Left hindlimb (tissue), 1 donor: ENCODE measurements at places on chromosomes 4 and X.
A peak's percentile ranks its signal among the peaks of the same experiment; 100 is the strongest.

DNA sequence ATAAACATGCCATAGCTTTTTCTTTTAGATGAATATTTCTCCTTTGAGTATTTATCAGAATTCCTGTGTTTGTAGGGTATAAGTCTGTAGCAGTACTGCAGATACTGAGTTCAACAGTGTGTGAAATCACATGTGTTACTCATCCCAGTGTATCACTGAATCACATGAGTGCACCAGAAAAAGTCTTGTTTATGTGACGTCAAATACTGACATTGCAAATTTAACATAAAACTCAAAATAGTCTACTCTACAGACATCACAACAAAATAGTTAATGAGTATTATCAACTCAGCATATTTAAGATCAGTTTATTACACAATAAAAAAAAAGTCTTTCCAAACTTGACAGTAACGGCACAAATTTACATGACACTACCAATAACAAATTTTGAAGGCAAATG, 221.3 kb downstream of the DCTD start:
- DNase-seq = no peak

DNA sequence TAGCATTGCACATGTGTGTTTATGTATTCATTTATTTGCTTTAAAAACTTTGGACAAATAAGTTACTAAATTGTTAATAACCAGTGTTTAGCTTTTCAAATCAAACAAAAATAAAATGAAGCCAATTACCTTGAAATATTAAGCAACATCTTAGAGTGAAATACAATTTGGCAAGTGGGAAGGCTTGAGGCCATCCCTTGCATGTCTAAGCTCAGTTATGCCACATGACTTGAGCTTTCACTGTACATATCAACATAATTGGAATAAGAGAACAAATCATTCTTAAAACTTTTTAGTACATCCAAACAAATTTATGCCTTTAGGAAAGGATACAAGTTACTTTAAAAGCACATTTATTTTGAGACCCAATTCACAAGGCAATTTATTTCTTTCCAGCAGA, 640.6 kb downstream of the SPRY1 start:
- DNase-seq = no peak

- DNase-seq = no peak
These were observed 273.2 kb upstream of the TECRL start for GRCh38 chr4:64682481-64682880.

GRCh38 chrX:42934020-42934726, 156.2 kb upstream of the PPP1R2C start:
- peak; percentile 41 for DNase-seq

DNA sequence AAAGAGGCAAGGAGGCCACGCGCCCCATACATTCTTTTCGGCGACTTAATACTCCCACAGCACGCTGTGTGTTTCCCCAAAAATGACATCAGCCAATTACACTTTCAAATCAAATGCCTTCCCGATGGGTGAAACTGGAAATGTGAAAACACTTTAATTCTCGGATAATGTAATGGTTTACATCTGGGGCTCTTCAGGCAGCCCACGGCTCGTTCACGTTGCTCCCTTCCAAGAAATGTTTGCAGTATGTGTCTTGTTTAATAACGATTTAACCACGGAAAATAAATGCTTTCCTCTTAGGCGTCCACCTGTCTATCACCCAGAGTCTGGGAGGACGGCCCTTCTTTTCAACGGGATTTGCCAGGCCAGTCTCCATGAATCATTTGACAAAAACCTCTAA, 272.5 kb downstream of the SHOX start:
- peak; percentile 57 for DNase-seq

DNA sequence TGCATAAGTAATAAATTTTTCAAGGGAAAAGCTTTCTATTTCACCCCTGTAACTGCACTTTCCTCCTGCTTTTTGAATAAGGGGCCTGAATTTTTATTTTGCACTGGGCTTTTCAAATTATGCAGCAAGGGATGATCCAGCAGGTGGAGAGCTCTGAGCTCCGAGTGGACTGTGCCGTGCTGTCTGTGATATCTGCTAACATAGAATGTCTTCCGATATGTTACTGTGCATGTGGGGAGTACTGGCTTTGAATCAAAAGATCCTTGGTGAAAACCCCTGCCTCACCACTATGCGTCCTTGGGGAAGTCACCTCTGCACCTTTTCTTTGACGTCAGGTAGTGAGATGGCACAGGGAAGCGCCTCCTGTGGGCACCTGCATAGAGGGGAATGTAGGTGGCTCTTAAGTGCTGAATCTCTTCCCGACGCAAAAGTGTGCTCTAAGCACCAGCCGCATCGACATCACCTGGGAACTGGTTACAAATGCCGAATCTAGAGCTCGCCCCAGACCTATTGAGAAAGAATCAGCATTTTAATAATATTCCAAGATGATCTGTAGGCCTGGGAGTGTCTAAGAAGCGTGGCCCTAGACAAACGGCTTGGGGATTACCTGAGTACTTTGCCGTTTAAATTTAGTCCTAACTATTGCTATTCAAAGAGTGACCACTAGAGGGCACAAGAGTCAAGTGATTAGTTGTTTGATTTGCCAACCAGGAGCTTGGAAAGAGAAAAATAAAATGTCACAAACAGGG, 19.2 kb upstream of the WFS1 start:
- DNase-seq = no peak

DNA sequence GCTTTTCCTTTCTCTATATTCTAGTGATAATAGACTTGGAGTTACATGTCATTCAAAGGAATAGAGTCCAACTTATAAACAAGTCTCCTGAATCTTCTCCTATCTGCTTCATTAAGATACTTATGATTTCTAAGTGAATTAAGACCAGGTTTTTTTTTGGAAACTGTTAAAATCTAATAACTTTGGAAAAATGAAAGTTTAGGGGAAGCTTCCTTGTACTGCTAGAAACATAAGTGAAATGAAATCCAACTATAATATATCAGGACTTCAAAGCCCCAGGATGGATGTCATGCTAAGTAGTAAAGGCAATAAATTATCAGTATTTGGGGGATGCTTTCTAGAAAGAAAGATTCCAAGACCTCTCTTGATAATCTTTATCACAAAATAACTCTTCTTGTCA, 24.8 kb downstream of the GRIA2 start:
- DNase-seq = no peak
